ENCODE measurements at places on chromosomes 5 and 9.

DNA sequence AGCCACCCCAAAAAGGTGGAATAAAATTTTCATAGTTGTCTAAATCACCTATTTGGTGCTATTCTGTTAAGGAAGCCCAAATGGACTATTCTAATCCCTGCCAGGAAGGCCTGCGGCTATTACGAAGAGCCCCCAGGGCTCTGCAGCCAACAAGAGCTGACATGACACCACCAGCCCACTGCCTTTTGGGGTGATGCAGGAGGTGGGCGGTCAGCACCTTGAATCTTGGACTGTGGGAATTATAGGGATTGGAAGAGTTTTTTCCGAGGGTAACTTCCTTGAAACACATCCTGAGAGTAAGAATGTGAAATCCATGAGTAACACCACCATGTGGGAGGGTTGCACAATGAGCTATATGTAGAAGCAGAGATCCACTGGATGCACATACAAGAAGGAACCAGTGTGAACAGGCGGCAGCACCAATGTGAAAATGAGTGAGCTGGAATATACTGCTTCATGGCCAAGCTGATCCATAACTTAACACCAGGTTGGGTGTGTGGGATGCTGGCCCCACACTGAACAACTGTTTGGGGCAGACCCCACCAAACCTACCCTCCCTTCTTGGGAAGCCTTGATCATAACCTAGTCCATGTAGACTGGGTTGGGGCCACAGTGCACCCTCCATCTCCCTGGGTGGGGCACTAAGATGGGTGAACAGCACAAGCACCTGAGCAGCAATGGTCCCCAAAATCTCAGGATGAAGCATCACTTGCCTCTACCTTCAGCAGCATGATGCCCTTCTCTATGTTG is 239.0 kb downstream of the FSTL4 start:
- no peak for DNase-seq

DNA sequence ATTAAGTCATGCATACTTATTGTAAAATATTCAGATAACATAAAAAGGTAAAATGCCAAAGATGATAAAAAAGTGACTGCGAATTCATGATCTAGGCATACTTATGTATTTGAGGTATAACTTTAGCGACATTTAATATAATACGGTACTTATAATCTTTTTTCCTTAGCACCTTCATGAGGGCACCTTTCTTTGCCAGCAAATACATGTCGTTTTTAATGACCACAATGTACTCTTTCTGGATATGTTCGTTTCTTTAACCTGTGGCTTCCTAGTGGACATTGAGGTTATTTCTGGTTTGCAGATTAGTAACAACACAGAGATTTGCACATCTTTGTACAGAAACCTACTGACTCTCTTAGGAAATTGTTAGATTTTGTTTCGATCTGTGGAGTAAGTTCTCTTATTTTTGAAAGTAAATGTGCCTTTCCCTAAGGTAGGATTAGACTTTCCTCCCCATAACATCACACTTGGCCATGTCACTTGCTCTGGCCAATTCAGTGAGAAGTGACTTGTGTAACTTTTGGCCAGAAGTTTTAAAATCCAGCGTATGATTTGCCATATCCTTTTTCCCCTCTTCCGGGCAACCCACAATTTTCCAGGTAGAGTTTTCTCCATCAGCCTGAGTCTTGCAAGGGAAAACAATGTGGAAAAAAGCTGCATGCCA is 24.4 kb downstream of the ANKRD33B start:
- no peak for DNase-seq

DNA sequence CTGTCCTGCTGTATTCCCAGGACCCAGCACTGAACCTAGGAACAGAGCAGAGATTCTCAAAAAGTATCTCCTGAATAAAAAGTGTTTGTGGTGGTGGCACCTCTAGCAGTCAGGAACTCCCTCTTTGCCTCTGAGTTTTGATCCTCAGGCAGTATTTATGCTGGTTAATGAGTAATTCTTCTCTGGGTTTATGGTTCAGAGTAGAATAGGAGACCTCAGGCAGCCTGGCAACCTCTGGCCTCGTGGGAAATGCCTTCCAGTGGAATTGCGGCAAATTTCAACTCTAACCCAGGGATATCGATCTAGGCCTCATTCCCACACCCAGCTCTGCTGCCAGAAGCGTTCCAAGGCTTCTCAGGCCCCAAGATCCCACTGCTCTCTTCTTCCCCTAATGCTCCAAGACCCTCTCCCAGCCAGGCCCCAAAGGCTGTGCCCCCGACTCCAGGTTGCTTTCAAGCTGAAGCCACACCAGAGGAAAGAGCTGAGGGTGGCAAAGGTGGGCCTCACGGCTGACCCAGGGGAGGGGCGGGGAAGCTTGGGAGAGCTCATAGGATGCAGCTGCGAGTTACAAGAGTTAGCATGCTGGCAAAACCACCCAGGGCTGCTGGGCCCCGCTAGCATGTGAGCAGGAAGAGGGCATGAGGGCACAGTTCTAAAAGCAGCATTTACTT is 10.9 kb upstream of the HDHD3 start:
- DNase-seq = no peak

GRCh38 chr9:91832322-91832721 is 117.7 kb downstream of the ROR2 start:
- DNase-seq = no peak

GRCh38 chr9:129171993-129172751 is 5.9 kb downstream of the IER5L start:
- no peak for DNase-seq

- DNase-seq = no peak
These were observed 35.3 kb downstream of the SH3RF2 start for GRCh38 chr5:145971701-145972100.

DNA sequence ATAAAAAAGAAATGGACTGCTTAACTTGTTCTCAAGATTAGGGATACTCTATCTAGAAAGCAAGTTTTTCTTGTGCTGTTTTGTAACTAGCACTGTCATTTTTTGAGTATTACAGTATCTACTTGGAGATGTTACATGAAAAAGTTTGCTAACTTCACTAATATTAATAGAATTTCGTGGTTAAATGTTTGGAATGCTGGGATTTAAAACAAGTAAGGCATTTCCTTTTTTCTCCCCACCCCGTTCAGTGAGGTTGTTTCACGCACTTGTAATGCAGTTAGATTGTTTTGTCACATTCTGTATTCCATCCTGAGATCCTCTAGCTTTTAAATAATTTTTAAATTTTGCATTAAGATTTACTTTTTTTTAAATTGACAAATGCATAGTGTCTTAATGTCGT is 20.0 kb upstream of the TEK start:
- no peak for DNase-seq

DNA sequence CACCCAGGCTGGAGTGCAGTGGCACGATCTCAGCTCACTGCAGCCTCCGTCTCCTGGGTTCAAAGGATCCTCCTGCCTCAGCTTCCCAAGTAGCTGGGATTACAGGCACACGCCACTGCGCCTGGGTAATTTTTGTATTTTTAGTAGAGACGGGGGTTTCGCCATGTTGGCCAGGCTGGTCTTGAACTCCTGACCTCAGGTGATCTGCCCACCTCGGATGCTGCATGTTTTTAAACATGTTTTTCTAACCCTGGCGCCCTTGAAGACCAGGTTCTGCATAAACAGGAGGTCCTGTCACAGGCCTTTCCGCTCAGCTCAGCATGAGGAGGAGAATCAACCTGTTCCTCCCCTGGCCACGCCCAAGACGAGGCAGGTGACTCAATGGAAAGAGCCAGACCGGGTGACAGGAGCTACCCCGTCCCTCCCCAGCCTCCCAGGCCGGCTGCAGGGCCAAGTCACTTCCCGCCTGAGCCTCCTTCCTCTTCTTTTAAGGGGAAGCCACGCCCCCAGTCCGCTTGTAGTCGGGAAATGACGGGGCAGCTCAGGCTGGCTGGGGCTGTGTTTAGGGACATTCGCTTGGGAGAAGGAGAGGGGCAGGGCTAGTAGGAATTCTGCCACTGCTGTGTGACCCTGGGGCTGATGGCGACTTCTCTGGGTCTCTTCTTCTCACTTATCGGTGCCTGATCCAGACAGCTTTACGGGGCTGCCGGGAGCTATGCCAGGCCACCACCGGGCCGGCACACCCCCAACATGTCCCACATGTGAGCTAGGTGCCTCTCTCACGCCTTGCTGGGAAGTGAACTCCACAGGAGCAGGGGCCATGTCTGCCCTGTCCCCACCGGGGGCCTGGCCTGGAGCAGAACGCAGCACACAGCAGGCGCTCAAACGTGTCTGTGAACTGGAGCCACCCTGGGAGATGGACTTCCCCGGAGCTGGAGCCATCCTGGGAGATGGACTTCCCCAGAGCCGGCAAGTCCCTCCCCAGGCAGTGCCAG is 6.1 kb downstream of the NOTCH1 start:
- DNase-seq = peak; percentile 94
